ENCODE measurements at places on chromosomes 12 and 14.

DNA sequence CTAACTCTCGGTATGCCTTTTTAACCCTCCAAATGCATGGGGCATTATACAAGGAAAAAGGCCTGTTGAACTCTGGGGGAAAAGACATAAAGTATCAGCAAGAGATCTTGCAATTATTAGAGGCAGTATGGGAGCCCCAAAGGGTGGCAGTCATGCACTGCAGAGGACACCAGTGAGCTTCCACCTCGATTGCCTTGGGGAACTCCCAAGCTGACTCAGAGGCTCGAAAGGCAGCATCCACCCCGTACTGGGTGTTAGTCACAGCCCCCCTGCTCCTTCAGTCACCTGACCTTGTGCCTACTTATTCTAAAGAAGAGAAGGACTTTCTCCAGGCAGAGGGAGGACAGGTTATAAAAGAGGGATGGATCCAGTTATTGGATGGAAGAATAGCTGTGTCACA, 781.4 kb upstream of the TMEM132C start:
- no peak for ATAC-seq

GRCh38 chr12:123268850-123269249, 2.8 kb downstream of the CDK2AP1 start:
- ATAC-seq = no peak

DNA sequence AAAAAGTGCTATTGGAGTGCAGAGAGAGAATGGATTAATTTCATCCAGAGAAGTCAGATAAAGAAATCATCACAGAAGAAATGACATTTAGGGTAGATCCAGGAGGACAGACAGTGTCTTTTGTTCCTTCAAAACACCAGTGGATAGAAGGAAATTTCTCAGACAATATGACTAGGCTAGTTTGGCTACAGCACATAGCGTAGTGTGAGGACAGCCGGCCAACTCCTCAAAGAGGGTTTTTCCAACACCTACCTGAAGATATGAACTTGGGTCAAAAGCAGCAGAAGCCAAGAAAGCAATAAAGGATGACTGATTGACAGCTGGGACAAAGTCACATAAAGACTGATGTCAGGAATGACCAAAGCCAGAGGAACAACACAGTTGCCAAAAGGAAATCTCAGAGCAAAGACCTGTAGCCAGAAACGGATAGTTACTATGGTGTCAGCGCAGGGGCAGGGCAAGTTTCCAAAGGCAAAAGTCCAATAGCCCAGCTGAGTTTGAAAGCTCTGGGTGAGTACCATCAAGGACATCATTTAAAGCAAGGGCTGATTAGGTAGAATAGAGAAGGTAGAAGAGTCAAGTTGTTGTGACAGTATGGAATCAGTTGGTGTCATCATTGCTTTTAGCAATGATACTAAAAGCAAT, 58.7 kb upstream of the PDE3A start:
- ATAC-seq = no peak

- ATAC-seq = no peak
These were observed 7.9 kb downstream of the TMEM63C start for GRCh38 chr14:77189479-77189878.

- ATAC-seq = no peak
These were observed 77.7 kb upstream of the C14orf132 start for GRCh38 chr14:95961481-95961880.

Measured in stimulated activated memory B cell treated with anti-CD40 and anti-IgM and Interleukin-4, amounts not matched to agents 10 μg/mL and 1 μg/mL and 100 μg/mL, for 72 hours (primary cell).